ENCODE measurements at places on chromosomes 13 and 19.

DNA sequence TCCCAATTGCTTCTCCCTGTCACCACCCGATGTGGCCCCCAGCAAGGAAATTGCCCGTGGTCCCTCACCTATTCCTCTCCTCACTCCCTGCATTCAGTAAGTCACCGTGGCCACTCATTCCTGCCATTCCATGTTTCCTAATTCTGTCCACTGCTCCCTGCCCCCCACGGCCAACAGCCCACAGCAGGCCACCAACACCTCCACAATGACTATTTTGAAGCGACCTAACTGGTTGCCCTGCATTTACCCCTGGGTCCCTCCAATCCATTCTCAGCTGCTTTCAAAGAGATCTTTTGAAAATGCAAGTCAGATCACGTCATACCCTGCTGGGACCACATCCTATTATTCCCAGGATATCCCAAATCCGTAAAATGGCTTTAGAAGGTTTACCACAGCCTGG, 210.4 kb downstream of the DCLK1 start:
- no peak for DNase-seq

- DNase-seq: no peak
Observed at GRCh38 chr13:93964146-93964512, 515.4 kb downstream of the DCT start.

DNA sequence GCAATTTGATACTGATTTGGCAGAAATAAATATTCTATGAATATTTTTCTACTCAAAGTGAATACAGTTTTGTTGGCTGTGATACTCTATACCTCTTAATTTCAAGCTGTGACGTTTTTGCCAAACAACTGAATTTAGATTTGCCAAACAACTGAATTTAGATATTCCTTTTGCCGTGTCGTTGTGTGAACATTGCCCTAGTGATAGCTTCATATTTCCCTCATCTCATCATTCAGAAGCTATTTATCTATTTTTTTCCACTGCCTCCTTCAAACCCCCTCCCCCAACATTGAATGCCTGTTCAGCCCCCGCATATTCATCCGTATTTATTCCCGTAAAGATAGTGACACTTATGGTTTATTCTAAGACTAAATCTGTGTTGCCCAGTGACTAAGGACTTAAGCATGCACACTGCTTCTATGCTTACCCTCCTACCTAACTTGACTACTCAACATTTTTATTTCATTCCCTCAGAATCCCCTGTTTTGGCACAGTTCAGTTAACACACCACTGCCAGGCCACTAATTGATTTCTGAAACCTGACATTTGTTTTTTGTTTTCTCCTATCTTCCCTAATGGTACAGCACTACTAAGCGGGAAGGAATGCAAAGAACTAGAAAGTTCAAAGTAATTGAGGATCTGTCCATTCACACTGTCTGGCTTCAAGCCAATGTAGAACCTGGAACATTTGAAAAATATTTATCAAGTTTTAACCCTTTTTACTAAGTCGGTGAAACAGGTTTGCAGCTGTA, 2.8 kb upstream of the KLF5 start:
- DNase-seq: no peak

DNA sequence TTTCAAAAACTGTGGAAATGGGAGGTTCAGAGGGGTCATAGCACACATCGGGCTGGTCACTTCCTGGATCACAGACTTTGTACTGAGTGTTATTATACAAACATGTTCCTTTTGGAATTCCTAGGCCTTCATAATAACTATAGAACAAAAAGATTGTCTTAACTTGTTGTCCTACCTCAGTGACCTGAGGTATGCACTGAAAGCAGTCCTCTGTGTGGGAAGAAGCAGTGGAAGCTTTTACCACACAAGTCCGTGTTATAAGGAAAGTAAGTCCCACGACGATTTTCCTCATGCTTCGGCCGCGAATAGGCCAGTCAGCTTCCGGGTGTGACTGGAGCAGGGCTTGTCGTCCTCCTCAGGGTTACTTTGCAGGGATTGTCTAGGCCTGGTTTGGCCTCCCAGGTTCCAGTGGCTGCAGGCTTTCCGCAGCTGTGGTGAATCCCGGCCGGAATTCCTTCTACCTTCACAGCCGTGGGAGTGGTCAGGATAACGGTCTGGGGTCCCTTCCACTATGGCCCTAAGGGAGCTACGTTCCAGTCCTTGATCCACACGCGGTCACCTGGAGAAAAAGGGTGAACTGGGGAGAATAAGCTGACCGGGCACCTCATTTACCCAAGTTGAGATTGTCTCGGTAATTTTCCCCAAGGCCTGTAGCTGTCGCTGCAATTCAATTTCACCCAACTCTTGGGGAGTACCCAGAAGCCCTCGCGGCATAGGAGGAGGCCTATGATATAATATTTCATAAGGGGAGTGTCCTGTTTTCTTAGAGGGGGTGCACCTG, 16.0 kb downstream of the NAPSA start:
- DNase-seq: no peak

DNA sequence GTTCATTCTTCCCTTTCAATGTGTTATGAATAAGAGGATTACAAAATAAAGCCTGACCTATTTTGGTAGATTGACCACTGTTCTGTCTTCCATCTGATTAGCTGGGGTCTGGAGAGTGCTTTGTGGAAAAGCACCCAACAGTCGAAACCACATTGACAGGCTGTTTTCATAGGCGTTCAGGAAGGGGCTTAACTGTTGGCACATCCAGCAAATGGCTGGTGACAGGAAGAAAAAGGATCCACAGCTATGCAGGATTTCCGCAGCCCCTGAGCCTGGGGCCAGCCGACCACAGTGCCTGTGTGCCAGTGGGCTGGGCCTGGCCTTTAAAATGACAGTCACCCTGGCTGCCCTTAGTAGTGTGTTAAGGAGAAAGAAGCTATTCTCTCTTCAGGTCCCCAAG, 113.3 kb downstream of the SIPA1L3 start:
- no peak for DNase-seq

DNA sequence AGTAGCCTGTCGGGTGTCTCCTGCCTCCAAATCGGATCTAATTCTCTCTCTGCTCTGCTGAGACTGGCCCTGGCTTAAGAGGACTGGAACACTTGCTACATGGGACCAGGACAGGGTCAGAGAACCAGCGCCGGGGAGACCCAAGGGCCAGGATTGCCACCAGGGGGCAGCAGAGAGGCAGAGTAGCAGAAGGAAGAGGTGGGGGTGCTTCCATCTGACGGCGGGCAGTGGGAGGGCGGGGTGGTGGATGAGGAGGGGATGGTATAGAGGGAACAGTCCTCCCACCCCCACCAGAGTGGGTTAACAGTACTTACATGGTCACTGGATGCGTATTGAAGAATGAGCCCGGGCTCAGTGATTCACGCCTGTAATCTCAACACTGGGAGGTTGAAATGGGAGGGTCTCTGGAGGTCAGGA, 11.9 kb downstream of the SELENOW start:
- DNase-seq: peak; percentile 87

DNA sequence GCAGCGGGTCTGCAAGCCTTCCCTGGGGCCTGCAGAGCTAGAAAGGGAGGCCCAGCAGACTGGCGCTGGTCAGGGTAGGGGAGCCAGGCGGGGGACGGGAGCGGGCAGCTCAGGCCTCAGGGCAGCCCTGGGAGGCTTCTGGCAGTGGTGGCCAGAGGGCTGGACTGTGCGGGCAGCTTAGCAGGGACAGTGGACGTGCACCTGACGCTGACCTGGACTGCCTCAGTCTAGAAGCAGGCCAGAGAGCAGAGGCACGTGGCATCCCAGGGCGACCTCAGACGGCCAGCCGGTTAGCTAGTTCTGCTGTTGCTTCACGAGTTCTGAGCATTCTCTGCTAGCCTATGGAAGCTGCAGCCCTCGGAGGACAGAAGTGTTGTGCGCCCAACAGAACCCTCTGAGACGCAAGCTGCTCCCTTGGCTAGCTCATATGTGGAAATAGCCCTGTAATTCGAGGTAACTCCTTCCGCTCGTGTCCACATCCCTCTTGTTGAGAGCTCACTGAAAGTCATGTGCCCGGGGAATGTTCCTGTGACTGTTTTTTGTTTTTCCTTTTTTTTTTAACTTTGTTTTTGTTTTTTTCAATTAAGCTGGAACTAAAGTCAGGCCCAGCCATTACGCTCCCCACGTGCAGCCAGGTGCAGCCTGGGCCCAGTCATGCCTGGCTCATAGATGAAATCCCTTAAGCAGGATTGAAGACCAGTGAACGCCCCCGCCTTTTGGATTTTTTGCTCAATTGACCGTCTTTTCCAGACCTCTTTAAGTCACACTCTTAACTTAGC, 1.9 kb upstream of the FAM174C start:
- DNase-seq: no peak

DNA sequence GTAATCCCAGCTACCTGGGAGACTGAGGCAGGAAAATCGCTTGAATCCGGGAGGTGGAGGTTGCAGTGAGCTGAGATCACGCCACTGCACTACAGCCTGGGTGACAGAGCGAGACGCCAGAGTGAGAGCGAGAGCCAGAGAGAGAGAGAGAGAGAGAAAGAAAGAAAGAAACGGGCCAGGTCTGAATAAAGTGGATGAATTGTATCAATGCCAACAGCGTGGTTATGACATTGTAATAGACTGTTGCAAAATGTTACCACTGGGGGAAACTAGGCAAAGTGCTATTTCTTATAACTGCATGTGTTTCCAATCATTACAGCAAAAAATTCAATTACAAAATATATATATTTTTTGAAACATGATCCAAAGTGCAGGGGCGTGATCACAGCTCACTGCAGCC, 11.8 kb upstream of the BTBD2 start:
- DNase-seq: no peak

DNA sequence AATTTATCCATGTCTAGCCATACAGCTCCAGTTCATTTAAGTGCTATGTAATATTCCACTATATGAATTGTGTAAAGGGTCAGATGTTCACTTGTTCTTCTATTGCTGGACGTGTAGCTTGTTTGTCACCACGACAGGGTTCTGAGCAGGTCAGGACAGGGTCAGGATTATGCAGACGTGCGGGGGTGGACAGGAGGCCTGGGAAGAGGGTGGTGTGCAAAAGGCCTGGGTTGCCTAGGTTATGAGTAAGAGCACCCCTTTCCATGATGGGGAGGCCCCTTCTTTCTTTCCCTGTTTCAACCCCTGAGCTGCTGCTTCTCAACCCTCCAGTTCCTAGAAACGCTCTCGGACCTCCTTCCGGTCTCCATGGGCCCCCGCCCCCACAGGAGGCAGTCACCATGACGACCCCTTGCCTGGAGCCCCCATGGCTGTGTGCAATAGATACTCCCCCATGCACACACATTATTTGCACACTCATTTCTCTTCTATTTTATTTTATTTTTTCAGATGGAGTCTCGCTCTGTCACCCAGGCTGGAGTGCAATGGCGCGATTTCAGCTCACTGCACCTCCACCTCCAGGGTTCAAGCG, 2.0 kb downstream of the EXOC3L2 start:
- DNase-seq: no peak

DNA sequence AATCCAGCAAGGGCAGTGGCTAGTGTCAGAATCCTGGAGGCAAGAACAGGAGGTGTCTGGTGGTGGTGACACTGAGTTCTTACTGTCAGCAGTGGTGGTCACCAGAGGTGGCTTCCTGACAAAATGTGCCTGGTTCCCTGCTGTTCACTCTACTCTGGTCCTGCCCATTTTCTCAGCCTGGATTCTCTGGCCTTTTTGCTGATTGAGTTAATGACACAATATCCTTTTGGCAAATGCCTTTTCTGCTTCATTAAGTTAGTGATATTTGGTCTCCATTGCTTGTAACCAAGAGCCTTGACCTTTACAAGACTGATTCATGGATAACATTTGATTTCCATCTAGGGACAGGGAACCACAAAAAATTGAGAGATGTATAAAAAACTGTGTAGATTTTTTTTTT, 51.1 kb downstream of the RFC3 start:
- DNase-seq: no peak

DNA sequence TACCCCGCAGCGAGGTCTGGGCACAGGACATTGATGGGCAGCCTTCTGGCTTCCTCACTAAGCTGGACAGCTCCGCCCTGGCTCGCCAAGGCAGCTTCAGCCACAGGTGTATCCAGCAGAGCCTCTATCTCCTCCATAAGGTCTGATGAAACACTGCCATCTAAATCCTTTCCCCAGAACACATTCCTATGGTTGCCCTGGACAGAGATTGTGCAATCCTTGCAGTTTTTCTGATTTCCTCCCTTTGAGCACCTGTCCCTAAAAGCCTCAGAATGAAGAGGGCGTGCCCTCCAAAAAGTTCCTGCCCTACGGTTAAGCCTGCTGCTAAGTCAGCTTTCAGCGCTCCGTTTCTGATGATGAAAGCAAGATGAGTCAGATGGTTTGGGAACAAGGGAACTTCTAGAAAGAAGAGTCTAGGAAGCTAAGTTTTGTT, 21.0 kb downstream of the CLEC4M start:
- no peak for DNase-seq

DNA sequence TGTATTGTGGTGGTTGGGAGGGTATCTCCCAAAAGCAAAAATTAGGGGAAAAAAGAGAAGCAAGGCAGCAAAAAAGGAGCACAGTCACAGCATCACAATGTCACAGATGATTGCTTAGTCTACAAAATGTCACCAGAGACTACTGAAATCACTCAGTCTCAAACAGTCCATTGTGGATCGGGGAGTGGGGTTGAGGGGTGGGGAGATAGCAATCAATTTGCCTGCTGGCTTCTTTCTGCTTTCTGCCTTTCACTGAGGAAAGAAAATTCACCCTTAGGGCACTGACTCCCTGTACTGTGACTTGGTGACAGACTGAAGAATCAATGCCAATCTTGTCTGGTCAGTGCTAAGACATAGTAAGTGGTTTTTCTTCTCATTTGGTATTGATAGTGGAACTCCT, 2127.1 kb upstream of the PCDH20 start:
- no peak for DNase-seq

GRCh38 chr13:65656740-65657329, 1573.3 kb downstream of the PCDH9 start:
- DNase-seq: no peak

DNA sequence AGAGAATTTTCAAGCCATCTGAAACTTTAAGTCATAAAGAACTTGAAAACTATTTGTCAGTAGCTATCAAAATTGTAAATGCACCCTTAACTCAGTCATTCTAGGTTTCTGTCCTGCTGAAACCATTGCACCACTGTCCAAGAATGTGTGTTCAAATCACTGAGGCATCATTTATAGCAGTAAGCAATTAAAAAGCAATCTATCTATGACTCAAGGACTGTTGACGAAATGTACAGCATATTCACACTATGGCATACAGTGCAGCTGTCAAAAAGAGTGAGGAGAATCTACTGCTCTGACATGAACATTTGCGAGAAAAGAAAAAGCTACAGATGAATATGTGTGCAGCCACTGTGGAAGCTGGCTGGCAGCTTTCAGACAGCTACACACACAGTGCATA, 71.2 kb downstream of the ING1 start:
- DNase-seq: no peak

GRCh38 chr19:27993619-27994570, 1219.1 kb downstream of the UQCRFS1 start:
- no peak for DNase-seq

DNA sequence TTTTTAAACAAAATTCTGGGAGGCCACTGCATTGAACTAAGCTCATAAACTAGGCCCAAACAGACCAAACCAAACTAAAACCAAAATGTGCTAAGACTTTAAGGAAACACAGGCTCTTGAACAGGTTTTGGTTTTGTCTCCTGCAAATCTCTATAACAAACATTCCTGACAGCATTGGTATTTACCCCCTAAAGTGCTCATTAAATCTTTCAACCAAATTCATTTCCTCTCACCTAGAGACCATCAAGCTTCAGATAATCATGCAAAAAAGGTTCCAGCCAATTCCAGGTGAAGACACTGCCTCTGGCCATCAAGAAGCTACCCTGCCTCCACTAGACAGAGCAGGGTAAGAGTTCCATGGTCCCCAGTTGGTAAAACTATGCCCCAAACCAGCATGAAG, 951.2 kb upstream of the MIR17HG start:
- no peak for DNase-seq

All from activated T-cell treated with anti-CD3 and anti-CD28 coated beads, Interleukin-2, amount 50 U/mL, for 4 hours (primary cell).